T-helper 2 cell treated with Interferon-gamma antibody and Interleukin-4, amounts not matched to agents 100 ng/mL and 5 ng/mL, for 36 hours (primary cell): ENCODE measurements at places on chromosomes 2 and 18. TPM values are rescaled to one million over a fixed set of nuclear protein-coding genes. Genes with fewer than 3 reads are reported as not detected.

Gene MRO
- not detected in 2 replicates for total RNA-seq

Gene IHH
- 0.20 TPM in 1 of 2 replicates, not detected in the other for total RNA-seq

Gene TRIM54
- total RNA-seq = 0.16 TPM in 1 of 2 replicates, not detected in the other

Gene CIB4
- total RNA-seq = not detected in 2 replicates

Gene C2orf81
- 1.0 and 1.5 TPM in 2 replicates for total RNA-seq

Gene MREG
- total RNA-seq = 7.1 and 9.0 TPM in 2 replicates

Gene CPO
- not detected in 2 replicates for total RNA-seq

Gene RGPD8
- 7.4 and 7.9 TPM in 2 replicates for total RNA-seq

Gene HES6
- 5.9 and 8.0 TPM in 2 replicates for total RNA-seq

Gene GLS
- total RNA-seq = 159 and 173 TPM in 2 replicates

Gene SLC23A3
- total RNA-seq = 1.5 and 2.1 TPM in 2 replicates

Gene CHRND
- not detected in 2 replicates for total RNA-seq

Gene LYG2
- not detected in 2 replicates for total RNA-seq

Gene ABCB11
- total RNA-seq = 0.02 TPM in 1 of 2 replicates, not detected in the other

Gene MRPS5
- 71.5 and 74.8 TPM in 2 replicates for total RNA-seq

Gene SLC8A1
- total RNA-seq = 1.8 and 1.9 TPM in 2 replicates

Gene RAMP1
- total RNA-seq = 10.5 and 10.7 TPM in 2 replicates

Gene MOGAT1
- not detected in 2 replicates for total RNA-seq

Gene ERFE
- total RNA-seq = 0.09 and 0.11 TPM in 2 replicates

Gene APOB
- not detected in 2 replicates for total RNA-seq

Gene TNS1
- total RNA-seq = 0.18 and 0.36 TPM in 2 replicates

Gene HTR2B
- total RNA-seq = 1.2 and 1.3 TPM in 2 replicates

Gene NAPG
- 31.4 and 32.0 TPM in 2 replicates for total RNA-seq

Gene IL37
- not detected in 2 replicates for total RNA-seq

Gene CTAGE1
- total RNA-seq = not detected in 2 replicates

Gene BABAM2
- 40.4 and 46.5 TPM in 2 replicates for total RNA-seq

Gene HMSD
- total RNA-seq = 1.2 and 3.3 TPM in 2 replicates

Gene CCDC102B
- total RNA-seq = 1.7 and 2.4 TPM in 2 replicates

Gene DUSP19
- total RNA-seq = 0.80 and 0.93 TPM in 2 replicates

Gene SERPINB3
- total RNA-seq = not detected in 2 replicates

Gene DNAH7
- 0.11 TPM in 1 of 2 replicates, not detected in the other for total RNA-seq

Gene PKDCC
- 0.16 TPM in 1 of 2 replicates, not detected in the other for total RNA-seq

Gene GREB1L
- not detected in 2 replicates for total RNA-seq

Gene IL1R1
- total RNA-seq = 0.05 and 0.11 TPM in 2 replicates

Gene PKP4
- 29.2 and 30.5 TPM in 2 replicates for total RNA-seq

Gene FBXO48
- 1.9 and 2.2 TPM in 2 replicates for total RNA-seq

Gene TTN
- 12.4 and 13.9 TPM in 2 replicates for total RNA-seq

Gene ZSWIM2
- total RNA-seq = not detected in 2 replicates

Gene RIT2
- total RNA-seq = not detected in 2 replicates

Gene MC4R
- not detected in 2 replicates for total RNA-seq

Gene LBH
- total RNA-seq = 68.9 and 71.7 TPM in 2 replicates

Gene FBXO36
- total RNA-seq = 0.41 and 0.52 TPM in 2 replicates

Gene GALNT5
- total RNA-seq = not detected in 2 replicates

Gene UGT1A10
- not detected in 2 replicates for total RNA-seq

Gene MORN2
- 1.4 and 2.4 TPM in 2 replicates for total RNA-seq

Gene PPP1CB
- 180 and 186 TPM in 2 replicates for total RNA-seq

Gene SP9
- total RNA-seq = not detected in 2 replicates

Gene ITPRIPL1
- total RNA-seq = 34.2 and 35.8 TPM in 2 replicates

Gene EVA1A
- not detected in 2 replicates for total RNA-seq

Gene ANKRD29
- total RNA-seq = 0.07 TPM in 1 of 2 replicates, not detected in the other

Gene PLA2R1
- total RNA-seq = not detected in 2 replicates

Gene VWC2L
- total RNA-seq = not detected in 2 replicates

Gene EMX1
- total RNA-seq = not detected in 2 replicates
